Suppressor macrophage treated with lipopolysaccharide for 4 hours (primary cell): ENCODE measurements at places on chromosomes 2 and 18.
A peak's percentile ranks its signal among the peaks of the same experiment; 100 is the strongest.

DNA sequence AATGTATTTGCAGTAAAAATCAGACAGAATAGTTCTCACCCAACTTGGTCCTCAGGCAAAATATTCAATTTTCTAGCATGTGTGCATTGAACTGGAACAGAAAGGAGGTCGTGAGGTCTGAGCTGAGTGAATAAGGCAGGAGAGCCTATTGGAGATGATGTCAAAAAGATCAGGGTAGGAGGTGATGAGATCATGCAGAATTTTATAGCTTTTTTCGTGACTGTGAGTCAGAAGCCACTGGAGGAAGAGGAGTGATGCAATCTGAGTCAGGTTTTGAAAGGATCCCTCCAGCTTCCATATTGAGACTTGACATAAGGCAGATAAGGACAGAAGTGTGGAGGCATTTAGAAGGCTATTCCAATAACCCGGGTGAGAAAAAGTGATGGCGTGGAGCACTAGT is 299.5 kb upstream of the SOX11 start:
- peak; percentile 11 for DNase-seq

- DNase-seq: peak; percentile 7
These were observed 287.7 kb upstream of the CNTNAP5 start for GRCh38 chr2:123737371-123737770.

DNA sequence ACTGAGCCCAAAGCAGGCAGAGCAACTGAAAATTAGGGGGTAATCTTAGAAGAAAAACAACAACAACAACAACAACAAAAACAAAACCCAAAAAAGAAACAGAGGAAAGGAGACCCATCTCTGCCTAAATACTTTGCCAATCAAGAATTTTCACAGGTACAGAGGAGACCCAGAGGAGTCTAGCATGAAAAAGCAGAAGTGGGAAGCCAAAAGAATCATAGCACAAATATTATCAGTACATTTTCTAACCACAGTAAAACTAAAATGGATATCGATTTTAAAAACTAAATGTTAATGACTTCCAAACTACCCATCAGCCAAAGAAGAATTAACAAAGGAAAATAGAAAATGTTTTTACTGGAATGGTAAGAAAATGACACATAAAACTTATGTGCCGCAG is 148.1 kb downstream of the BAZ2B start:
- DNase-seq: no peak

DNA sequence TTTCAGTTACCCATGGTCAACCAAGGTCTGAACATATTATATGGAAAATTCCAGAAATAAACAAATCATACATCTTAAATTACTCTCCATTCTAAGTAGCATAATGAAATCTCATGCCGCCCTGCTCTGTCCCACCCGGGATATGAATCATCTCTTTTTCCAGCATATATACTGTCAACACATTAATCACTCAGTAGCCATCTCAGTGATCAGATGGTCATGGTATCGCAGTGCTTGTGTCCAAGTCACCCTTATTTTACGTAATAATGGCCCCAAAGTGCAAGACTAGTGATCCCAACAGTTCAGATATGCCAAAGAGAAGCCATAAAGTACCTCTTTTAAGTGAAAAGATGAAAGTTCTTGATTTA is 43.8 kb downstream of the OSBPL6 start:
- DNase-seq: no peak

DNA sequence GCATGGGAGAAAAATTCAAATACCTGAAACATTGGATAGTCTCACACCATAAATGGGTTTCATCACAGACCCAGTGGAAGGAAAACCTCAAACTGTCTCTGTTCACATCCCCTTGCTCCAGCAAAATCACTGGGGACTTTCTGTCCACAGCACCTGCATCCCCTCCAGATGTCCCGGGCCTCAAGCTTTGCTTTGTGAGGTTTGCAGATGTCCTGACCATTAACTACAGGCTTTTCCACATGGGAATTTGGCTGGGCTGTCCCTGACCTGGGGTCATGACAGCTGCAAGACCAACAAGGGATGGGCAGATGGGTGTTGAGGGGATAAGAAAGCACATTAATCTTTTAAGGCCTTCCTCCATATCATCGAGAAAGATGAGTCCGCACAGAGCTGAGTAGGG is 427.9 kb downstream of the TXNL1 start:
- no peak for DNase-seq

GRCh38 chr2:239307221-239307569 is 93.6 kb downstream of the HDAC4 start:
- DNase-seq: no peak
